ENCODE measurements at places on chromosomes 6 and 20.

DNA sequence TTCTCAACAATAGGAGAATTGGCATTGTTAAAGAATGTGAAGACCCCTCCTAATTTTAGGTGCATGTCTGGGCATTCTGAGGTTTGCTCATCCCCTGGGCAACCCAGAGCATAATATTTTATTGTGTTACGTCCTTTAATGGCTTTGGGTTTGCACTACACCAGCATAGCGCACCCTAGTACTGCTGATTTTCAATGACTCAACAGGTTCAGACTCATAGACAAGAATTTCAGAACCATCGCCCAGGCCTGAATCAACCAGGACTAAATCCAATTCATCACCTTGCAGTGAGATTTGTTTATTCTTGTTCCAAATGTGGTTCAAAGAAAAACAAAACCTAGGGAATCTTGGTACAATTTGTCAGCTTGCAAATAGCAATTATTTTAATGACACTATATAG lies 137.8 kb upstream of the PHACTR1 start:
- DNase-seq: no peak

DNA sequence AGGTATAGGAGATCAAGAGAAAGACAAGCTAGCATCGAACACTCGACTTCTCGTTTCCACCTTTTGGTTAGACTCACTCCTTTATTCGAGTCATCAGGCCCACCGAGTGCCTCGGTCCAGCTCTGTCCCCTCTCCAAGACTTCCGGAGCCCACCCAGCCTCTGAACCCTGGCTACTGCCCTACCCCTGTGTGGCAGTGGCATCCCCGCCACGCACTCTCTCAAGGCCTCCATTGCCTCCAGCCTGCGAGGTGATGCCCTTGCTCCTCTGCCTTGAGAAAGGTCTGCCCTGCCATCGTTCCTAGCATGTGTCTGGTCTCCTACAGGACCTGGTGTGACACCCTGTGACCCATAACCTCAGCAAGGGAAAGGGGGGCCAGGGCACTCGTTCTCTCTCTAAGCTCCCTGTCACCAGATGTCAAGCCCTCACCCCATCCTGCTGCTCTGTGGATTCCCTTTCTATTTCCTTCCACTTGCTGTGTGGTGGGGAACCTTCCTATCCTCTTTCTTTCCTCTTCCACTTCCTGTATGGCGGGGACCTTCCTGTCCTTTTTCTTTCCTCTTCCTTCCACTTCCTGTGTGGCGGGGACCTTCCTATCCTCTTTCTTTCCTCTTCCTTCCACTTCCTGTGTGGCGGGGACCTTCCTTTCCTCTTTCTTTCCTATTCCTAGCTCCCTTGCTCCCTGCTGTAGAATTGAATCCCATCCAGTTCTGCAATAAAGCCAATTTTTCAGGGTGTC lies 44.7 kb upstream of the QKI start:
- DNase-seq: no peak

- DNase-seq: no peak
These were observed 52.5 kb upstream of the SLC22A16 start for GRCh38 chr6:110528930-110529325.

- no peak for DNase-seq
These were observed 116.1 kb upstream of the INSM1 start for GRCh38 chr20:20251836-20252235.

- no peak for DNase-seq
These were observed 821 bp downstream of the DHX35 start for GRCh38 chr20:38962928-38963401.

DNA sequence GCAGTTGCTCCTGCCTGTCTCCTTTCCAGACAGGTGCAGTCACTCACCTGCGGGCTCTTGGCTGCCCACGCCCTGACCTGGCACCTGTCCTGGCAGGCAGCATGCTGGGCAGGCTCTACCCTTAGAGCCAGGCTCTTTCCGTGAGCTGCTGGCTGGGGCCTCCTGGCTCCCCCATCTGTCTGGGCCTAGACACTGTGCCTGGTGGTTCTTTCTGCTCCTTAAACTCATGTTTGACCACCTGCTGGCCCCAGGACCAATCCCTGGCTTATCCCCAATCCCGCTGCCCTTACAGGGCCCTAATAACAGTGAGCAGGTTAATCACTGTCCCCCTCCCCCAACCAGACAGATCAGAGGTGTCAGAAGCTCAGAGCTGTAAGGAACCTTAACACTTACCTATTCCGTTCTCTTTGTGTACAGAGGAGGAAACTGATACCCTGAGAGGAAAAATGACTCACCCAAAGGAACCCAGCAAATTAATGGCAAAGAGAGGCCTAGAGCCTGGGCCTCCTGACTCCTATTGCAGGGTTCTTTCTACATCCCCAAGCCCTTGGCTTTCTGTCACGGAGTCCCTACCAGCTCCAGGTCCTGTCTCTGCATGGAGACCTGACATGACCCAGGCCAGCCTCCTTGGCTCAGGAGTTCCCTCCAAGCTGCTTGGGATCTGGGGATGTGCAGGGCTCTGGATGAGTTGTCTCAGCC lies 54.7 kb downstream of the RAB44 start:
- no peak for DNase-seq

- DNase-seq: no peak
These were observed 33.8 kb upstream of the MRPS10 start for GRCh38 chr6:42251500-42251899.

GRCh38 chr20:2237059-2237458 lies 58.7 kb upstream of the TGM3 start:
- peak; percentile 15 for DNase-seq
